ENCODE measurements at places on chromosomes 3 and 15. TPM values are rescaled to one million over a fixed set of nuclear protein-coding genes. Genes with fewer than 3 reads are reported as not detected.

DNA sequence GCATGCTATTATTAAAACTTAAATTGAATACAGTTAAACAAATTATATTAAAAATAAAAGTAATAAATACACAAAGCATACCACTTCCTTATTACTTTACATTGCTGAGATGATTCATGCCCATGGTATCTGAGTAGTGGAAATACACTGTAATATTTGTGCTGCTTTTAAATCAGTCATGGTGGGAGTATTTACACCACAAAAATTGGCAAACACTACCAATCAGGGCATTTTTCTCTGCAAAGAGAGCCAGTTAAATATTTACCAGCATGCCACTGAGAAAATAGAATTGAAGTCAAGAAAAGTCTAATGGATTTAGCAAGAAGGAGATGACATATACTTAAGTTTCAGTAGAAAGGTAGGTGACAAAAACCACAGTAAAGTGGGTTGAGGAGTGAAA lies 19.6 kb downstream of the PPARG start:
- no peak overlapping the region for H3K27ac ChIP-seq
- no peak overlapping the region for H3K4me3 ChIP-seq
- no peak for DNase-seq

DNA sequence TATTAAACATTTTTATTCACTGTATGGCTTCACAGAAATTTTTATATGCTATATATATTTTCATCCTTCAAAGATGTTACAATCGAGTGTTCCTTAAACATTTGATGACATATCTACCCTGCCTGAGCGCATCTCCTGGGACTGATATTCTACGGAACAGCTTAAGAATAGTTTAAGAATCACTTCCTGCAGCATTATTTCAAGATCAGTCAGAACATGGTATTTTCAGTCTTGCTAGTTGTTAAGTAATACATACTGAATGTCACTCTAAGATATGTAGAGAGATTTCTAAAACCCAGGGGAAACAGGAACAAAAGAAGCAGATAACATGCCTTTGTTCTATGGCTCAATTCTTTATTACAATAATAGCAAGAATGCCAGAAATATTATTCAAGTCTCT lies 8.7 kb downstream of the COL8A1 start:
- H3K4me1 ChIP-seq = no peaks in the 10 kb centered on the region
- H3K36me3 ChIP-seq = no peaks in the 10 kb centered on the region
- no peak overlapping the region for H3K27ac ChIP-seq

DNA sequence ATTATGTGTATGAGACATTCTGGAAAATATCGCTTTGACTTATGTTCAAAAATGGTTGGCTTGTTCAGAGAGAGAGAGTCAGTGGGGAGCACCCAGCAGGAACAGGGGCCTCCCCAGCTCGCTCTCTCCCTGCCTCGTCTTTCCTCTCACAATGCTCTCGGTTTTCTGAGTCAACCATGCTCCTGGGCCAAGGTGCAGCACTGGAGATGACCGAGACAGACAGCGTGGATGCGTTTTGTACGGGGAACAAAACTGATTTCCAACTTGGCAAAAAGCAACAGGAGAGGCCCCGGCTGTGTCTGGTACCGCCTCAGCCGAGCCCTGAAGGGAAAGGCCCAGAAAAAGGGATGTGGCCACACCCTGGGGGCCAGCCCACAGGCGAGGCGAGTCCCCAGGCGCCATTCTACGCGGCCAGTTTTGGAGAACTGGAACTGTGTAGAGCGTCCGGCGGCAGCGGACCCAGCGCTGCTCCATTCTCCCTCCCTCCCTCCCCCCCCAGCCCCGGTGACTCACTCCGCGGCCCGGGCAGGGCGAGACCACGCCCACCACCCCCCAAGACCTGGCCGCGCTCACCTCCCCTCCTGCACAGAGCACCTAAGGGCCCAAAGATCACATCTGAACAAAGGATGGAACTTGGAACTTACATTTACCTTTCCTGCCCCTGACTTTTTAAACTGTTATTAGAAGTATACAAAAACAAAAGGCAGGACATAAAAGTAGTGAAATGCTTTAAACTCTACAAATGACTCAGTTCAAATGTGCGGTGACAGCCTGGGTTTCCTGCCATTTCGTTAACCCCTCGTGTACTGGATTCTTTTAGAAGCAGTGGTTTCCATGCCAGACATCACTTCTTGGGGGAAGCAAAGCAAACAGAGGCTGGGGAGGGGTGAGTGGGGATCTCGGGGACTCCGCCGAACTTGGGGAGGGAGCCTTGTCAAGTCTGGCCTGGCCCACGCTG lies 12.7 kb downstream of the ATP10A start:
- peak overlapping the region; percentile 71 for H3K27ac ChIP-seq
- peak overlapping the region; percentile 39 for H3K4me3 ChIP-seq
- DNase-seq = peak; percentile 68
- peaks cover 6% of the 10 kb centered on the region for H3K4me1 ChIP-seq

DNA sequence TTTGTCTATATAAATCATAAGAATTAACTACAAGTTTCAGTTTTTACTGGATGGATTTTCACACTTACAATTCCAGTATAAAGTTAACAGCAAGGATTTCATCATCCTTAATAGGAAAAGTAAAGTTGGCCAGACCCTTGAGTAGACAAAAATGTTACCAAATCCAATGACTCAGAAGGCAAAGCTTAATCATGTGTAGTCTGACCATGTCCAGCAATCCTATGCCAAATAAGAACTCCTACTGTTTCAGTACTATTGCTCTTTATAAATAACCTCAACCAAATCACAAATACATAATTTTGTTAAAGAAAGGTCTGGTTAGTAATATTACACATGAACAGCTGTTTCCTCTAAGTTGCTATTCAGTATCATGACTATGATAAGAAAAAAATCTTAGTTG lies 35.0 kb downstream of the PLOD2 start:
- H3K4me3 ChIP-seq = no peak overlapping the region
- no peak overlapping the region for H3K27ac ChIP-seq
- DNase-seq = no peak
- no peaks in the 10 kb centered on the region for H3K27me3 ChIP-seq
- peaks cover 3% of the 10 kb centered on the region for H3K36me3 ChIP-seq

DNA sequence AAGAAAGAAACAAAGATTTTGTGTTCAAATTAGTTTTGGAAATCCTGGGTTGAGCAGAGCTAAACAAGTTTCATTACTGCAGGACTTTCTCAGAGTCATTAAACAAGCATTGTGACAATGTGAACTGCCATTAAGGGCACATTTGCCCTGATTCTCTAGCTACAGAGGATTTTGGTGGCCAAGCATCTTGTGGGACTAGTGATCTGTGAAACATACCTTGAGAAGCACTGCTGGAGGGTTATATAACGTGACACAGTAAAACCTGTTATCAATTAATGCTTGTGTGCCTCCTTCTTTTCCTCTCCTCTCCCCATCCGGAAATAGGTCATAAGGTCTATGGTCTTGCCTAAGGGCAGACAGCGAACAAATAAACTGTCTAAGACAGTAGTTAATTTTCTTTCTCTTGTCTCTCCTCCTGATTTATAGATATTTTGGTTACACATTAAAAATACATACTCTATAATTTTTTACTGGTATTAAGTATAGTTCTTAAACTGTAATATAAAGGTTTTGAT lies 167.3 kb upstream of the NANOGP8 start:
- H3K27ac ChIP-seq = no peak overlapping the region
- DNase-seq = no peak
- H3K4me1 ChIP-seq = no peaks in the 10 kb centered on the region
- no peak overlapping the region for H3K4me3 ChIP-seq
- no peaks in the 10 kb centered on the region for H3K36me3 ChIP-seq

DNA sequence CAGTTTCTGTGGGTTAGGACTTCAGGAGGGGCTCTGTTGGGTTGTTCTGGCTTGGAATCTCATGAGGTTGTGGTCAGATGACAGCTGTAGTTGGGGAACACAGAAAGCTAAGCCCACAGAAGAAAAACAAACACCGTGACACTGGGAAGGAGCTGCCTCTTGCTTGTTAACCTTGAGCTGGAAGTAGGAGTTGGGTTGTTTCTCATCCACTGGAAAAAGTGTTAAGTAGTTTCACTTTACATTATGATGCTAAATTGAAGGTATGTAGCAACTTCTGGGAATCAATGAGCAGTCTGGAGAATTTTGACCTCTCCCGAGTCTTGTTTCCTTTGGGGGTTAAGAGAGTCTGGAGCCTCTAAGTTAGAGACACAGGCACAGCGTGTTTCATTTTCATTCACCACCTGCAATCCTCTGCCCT lies 20.4 kb downstream of the HACD3 start:
- H3K4me3 ChIP-seq = no peak overlapping the region
- H3K36me3 ChIP-seq = no peaks in the 10 kb centered on the region
- no peak overlapping the region for H3K27ac ChIP-seq
- no peak for DNase-seq
- no peaks in the 10 kb centered on the region for H3K4me1 ChIP-seq
- no peaks in the 10 kb centered on the region for H3K27me3 ChIP-seq

DNA sequence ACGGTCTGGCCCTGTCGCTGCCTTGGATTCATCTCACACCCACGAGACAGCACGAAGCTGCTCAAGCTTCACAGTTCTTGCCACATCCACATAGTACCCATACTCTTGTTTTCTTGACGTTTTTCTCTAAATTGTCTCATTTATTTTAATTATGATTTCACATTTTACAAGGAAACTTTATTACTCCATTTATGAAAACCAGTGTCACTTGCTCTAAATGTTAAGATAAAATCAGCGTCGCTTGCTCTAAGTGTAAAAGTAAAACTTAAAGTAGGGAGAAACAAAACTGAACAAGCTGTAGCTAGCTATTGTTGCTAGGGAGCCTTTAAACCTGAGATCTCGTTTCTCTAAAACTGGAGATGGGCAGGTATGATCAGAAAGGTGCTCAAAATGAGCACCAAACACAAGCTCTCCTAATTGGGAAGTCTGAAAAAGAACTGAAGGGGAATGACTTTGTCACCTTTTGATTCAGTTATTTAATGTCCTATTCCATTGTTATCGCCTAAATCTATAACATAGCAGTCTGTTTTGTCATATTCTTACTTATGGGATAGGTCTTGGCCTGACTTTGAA lies 680 bp downstream of the IFT122 start:
- DNase-seq = no peak
- no peaks in the 10 kb centered on the region for H3K36me3 ChIP-seq
- H3K27ac ChIP-seq = peak overlapping the region; percentile 90
- H3K4me3 ChIP-seq = peak overlapping the region; percentile 77
- no peaks in the 10 kb centered on the region for H3K27me3 ChIP-seq
- peaks cover 31% of the 10 kb centered on the region for H3K4me1 ChIP-seq

GRCh38 chr3:129025691-129026435 lies 24.8 kb downstream of the EFCC1 start:
- no peaks in the 10 kb centered on the region for H3K27me3 ChIP-seq
- no peaks in the 10 kb centered on the region for H3K36me3 ChIP-seq

DNA sequence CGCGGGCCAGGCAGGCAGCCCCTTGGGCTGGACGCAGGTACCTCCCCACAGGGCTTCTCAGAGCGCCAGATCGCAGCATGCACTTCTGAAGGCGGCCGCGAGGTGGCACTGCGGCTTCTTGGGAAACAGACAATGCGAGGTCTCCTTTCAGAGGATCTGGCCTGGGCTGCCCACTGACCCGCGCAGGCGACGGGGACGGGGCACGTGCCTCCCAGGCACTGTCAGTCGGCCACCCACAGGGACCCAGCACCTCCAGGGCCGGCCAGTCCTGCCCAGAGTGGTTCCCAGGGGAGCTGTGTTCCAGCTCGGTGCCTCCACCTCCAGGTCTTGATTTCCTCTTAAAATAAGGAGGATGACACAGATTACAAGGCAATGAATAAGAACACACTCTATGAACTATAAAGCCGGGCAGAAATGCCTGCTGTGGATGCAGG lies 24.4 kb upstream of the TXNRD3 start:
- no peak overlapping the region for H3K4me3 ChIP-seq
- peak; percentile 85 for DNase-seq
- no peaks in the 10 kb centered on the region for H3K27me3 ChIP-seq

DNA sequence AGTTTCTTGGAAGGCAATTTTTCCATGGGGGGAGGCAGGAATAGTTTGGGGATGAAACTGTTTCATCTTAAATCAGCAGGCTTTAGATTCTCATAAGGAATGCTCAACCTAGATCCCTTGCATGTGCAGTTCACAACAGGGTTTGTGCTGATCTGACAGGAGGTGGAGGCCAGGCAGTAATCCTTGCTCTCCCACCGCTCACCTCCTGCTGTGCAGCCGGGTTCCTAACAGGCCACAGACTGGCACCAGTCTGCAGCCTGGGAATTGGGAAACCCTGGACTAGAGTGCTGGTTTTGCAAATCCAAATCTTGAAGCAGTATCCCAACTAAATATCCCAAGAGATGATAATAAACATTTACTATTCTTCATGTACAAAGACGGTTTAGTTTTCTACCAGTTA lies 256.3 kb upstream of the TMCO5A start:
- no peak overlapping the region for H3K27ac ChIP-seq
- H3K27me3 ChIP-seq = no peaks in the 10 kb centered on the region
- no peaks in the 10 kb centered on the region for H3K36me3 ChIP-seq
- no peak overlapping the region for H3K4me3 ChIP-seq
- DNase-seq = no peak

DNA sequence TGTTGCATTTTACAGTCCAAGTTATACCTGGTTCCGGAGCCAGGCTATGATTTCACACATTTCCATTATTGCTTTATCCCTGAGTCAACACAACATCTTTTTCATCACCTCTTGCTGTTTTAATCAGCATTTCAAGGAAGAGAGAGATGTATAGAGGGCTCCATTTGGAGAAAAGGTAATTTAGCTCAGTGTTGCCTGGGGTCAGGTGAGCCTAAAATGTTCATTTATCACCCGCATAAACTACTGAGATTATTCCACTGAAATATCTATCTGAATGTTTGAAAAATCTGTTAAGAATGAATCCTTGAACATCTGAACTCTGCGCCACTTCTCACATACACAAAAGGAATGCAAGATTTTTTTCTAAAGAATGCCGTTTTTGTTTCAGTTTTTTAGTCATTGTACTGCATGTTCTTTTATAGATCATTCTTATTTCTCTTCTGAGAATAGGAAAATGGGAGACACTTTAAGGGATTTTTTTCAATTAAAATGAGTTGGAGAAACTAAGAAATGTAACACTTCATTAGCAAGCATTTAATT lies 51.5 kb upstream of the AGTR1 start:
- no peaks in the 10 kb centered on the region for H3K36me3 ChIP-seq
- no peak for DNase-seq
- no peak overlapping the region for H3K27ac ChIP-seq
- no peaks in the 10 kb centered on the region for H3K27me3 ChIP-seq

The EID1 gene
- total RNA-seq = 79.5 TPM

The SOX14 gene
- total RNA-seq = not detected

The GOLGA8R gene
- total RNA-seq = 5.0 TPM

The GALNT15 gene
- 114 TPM for total RNA-seq

The C2CD4A gene
- total RNA-seq = 0.18 TPM

The GATA2 gene
- 11.6 TPM for total RNA-seq

The ARGFX gene
- not detected for total RNA-seq

The GOLGA8K gene
- not detected for total RNA-seq

The NCKIPSD gene
- 62.1 TPM for total RNA-seq

All from Peyer's patch (tissue), 4 donors.